ENCODE measurements at places on chromosomes 11 and 22.

DNA sequence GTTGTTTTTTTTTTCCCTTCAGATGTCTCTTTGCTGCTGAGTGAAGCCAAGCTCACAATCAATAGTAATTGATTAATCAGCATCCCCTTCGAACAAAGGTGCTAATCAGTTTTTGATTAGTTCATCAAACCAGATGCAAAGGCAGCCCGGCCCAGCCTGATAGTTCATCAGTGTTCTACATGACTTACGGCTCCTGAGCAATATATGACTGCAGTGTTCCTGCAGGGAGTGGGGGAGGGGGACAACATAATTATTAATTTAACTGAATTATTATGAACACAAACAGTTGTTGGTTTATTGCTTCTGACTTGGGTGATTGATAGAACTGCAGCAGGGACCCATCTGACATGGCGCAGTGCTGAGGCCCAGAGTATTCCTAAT lies 315.3 kb downstream of the CADM1 start:
- DNase-seq, result no peak

DNA sequence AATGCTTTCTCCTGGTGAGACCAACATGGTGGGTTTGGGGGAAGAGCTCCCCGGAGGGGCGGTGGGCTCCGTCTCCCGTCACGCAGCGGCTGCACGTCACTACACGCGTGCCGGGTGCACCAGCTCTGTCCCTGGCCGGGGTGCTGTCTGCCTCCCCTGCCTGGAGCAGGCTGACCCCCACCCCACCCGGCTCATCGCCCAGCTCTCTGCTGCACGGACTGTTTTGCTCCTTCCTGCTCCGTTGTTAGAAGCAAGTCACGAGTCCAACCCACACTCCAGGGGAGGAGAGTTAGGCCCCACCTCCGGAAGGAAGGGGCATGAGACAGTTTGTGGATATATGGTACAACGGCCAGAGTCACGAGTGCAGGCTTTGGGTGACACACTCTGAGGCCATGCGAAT lies 364.9 kb downstream of the BRD1 start:
- no peak for DNase-seq

GRCh38 chr11:1462698-1462975 lies 23.9 kb downstream of the MOB2 start:
- DNase-seq, result no peak

DNA sequence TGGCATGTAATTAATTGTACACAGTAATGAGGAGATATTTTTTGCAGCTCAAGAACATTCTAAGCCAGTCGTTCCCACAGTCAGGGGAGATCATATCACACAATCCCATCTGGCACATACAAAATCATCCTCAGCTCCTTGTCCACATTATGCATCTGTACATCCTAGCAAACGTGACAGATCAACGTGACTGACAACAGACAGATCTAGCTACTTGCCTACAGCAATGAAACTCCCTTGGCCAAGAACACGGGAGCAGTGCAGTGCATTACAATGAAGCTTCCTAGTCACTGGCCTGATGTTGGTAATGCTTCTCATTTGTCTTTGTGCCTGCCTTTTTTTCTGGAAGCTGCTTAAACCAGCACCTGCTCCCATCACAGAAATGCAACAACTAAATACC lies 24.5 kb upstream of the GUCY1A2 start:
- DNase-seq, result no peak

GRCh38 chr11:67282155-67282875 lies 6.8 kb upstream of the ANKRD13D start:
- no peak for DNase-seq

GRCh38 chr22:29328566-29329500 lies 13.3 kb upstream of the RASL10A start:
- no peak for DNase-seq

DNA sequence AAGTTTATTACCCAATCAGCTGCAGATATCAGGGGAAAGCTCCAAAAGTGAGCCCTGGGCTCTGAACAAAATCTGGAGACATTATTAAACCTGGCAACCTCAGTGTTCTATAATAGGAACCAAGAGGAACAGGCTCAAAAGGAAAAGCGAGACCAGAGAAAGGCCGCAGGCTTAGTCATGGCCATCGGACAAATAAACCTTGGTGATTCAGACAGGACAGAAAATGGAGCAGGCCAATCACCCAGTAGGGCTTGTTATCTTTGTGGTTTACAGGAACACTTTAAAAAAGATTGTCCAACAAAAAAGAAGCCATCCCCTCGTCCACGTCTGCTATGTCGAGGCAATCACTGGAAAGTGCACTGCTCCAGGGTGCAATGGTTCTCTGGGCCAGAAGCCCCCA lies 7.7 kb upstream of the PANX1 start:
- DNase-seq, result no peak

DNA sequence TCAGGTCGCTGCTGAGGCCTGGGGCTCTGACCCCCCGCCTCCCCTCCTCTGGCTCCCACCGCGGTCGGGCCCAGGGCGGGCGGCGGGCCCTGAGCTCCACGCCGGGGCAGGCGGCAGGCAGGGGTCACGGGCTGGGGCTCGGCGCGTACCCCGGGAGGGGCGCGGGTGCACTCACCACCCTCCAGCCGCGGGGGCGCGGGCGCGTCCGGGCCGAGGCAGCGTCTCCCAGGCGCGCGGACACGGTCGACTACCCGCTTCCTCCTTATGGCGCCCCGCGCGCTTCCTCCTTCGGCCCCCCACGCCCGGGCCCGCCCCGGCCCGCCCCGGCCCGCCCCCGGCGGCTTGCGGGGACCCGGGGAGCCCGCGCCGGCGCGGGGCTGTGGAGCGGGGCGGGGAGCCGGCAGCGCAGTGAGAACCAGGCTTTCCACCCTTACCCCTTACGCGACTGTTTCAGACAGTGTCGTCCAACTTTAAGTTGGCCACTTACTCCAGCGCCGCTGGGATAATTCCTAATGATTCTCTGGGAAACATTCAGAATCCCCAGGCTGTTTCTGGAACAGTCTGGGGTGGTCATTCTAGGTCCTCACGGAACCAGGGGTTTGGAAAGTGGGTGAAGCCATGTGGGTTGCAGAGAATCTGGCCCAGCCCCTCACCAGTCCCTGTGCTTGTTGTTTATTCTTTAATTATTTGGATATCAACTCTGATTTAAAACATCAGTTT lies at the start of gene BID:
Gene BID, minus strand, starts transcription at position 264 of the 720 bp plus-strand sequence. CDS start 24,353 bp downstream, outside the sequence.
- peak; percentile 38 for DNase-seq

- no peak for DNase-seq
Observed at GRCh38 chr22:31287818-31288495, 4.3 kb downstream of the PIK3IP1 start.

GRCh38 chr11:15114501-15115475 lies at the start of gene INSC:
Gene INSC, plus strand, starts transcription at chr11:15114923. Its CDS starts 34,252 bp downstream, at chr11:15149175.
- DNase-seq, result no peak

DNA sequence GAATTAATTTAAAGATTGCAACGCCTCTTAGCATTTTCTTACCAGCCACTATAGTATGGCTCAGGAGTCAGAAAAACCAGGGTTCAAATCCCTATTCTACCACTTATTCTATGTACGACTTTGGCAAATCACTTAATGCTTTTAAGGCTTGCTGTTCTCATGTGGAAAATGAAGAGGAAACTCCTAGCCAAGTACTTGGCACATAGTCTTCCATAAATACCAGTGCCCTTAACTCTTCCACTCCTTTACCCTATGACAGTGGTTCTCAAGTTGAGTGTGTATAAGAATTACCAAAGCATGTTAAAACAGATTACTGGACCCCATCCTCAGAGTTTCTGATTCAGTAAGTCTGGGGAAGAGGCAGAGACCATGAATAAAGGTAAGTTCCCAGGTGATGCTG lies 107.6 kb downstream of the RBFOX2 start:
- no peak for DNase-seq

DNA sequence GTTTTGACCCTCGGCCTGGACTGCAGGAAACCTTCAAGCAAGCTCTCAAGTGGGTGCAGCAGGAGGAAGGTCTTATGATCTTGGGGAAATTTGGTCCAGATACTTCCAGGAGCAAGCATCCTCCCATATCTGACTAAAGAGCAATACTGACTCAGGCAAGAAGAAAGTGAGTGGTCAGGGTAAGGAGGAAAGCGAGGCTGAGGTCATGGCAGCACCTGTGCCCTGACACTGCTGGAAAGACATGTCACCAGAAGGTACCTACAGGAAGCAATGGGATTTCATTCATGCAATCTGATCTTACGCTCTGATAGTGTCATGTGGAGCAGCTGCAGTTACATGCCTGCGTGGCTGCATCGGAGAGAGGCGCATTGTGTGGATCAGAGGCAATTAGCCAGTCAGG lies 6.5 kb upstream of the TOP3B start:
- DNase-seq, result no peak

DNA sequence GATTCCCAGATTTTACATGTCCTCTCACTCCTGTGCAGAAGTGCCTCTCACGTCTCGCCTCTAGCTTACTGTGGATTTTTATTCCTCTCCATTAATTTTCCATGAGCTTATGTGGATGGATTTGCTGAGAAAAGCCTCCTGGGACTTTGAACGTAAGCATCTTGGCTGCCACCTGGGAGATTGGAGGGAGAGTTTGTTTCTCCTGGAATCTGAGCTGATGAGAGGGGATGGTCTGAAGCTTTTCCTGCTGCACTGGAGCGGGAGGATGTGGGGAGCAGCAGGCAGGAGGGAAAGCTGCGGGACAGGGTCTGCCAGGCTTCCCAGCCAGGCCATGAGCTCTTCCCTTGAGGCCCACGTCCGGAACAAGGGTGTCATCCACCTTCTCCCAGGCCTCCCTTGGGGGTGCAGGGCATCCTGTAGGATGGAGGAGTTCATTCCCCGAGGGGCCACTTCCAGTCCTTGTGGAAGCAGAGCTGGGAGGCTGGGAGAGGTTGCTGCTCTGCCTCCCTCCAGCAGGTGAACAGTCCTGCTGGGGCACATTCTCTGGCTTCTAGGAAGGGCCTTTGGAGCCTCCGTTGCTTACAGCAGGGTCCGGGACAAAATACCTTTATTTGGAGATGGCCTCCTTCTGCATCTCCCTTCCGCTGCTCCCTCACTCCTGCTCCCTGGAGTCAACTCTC lies 3.6 kb upstream of the SHANK2 start:
- no peak for DNase-seq

DNA sequence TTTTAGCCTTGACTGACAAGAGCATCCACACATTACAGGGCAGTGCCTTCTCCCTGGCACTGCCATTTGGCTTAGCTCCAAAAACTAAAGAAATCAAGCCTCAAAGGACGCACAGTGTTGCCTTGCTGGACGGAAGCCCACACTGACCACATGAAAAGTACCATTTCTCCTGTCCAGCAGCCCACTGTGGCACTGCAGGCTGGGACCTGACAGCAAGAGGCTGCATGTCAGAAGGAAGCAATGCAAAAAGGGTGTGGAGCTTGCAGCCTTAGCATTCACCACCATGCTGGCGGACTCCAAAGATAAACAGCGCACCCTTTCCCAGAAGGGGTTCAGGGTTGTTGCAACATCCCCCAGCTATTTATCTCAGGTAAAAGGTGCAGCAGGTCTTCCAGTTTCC lies 109.3 kb upstream of the BMAL1 start:
- DNase-seq, result no peak

DNA sequence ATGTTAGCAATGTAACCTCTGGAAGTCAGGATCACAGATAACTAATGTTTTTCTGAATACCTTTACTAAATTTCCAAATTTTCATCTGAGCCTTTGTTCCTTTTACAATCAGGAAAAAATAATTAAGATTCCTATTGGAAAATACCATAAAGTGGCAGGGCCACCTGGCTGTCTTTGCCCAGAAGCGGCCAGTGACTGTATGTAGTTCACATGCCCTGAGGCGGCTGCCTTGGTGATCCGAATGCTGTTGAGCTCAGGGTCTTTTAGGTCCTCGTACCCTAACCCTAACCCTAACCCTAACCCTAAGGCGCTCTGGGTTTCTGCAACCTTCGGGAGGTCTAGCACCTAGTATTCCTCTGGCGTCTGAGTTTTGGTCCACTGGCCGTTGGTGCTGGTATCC lies 8.5 kb upstream of the ARFGAP3 start:
- DNase-seq, result no peak

- no peak for DNase-seq
Observed at GRCh38 chr11:43952401-43953342, 10.2 kb downstream of the C11orf96 start.

DNA sequence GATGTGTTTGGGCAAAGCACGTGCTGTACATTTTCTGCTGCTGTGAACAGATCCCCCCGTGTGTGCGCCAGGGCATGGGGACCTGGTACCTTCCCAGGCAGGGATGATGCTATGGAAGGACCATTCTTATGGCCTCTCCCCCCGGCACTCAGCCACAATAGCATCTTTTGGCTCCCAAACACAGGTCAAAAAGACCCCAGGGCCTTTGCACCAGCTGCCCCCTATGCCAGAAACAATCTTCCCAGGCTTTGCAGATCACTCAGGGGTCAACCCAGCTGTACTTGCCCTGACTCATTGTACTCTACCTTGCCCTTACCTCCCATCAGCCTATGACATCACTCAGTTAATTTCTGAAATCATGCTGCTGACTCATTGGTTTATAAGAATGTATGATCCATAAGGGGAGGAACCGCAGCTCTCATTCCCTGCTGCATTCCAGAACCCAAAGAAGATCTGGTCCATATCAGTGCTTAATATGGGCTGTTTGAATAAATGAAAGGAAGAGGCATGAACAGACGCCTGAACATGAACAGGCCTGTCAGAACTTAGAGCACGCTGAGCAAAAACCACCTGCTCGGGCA lies 100.7 kb downstream of the CELSR1 start:
- no peak for DNase-seq

- DNase-seq, result no peak
Observed at GRCh38 chr22:40415531-40416266, 45.3 kb downstream of the SGSM3 start.

DNA sequence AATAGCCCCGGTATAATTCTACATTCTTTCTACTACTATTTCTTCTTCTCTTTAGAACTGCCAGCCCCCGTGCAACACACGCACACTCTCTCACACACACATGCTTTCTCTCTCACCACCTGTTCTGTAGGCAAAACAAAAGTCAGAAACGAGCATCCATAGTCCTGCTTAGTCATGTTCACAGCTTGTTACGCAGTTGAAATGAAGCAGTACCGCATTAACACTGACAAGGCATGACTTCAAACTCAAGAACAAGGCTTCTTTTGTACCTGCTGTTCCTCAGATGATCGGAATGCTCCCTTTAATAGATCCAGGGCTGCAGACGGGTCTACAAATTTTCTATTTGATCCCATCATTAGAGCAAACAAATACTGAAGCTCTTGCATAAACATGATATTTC lies 42.2 kb downstream of the USP28 start:
- no peak for DNase-seq

GRCh38 chr22:38735126-38735464 lies 20.7 kb downstream of the SUN2 start:
- DNase-seq, result no peak

GRCh38 chr11:19725379-19726079 lies 12.9 kb downstream of the NAV2 start:
- DNase-seq, result no peak

DNA sequence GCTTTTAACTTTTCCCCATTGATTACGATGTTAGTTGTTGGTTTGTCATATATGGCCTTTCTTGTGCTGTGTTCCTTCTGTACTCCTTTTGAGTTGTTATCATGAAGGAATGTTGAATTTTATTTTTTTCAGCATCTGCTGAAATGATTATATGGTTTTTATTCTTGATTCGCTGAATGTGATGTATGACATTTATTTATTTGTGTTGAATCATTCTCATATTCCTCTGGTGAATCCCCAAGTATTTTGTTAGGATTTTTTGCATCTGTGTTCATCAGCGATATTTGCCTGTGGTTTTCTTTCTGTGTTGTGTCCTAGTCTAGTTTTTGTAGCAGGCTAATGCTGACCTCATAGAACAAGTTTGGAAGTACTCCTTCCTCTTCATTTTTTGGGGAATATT lies 78.2 kb downstream of the GGT1 start:
- DNase-seq, result no peak
